ENCODE measurements at places on chromosomes 12 and 14. TPM values are rescaled to one million over a fixed set of nuclear protein-coding genes. Genes with fewer than 3 reads are reported as not detected.

Gene RAB3IP
- 2.8 TPM for total RNA-seq

Gene TUBA1B
- total RNA-seq, result 1,479 TPM

Gene SLC8A3
- total RNA-seq, result 0.33 TPM

Gene KCNC2
- total RNA-seq, result not detected

Gene PRH2
- not detected for total RNA-seq

Gene RPS6KA5
- total RNA-seq, result 1.6 TPM

Gene TESPA1
- total RNA-seq, result not detected

Gene ST8SIA1
- 2.2 TPM for total RNA-seq

Gene PDZRN4
- 0.07 TPM for total RNA-seq

Gene CLEC4C
- not detected for total RNA-seq

Gene RAB15
- 5.2 TPM for total RNA-seq

Gene NUAK1
- total RNA-seq, result 31.4 TPM

Gene ERC1
- total RNA-seq, result 42.3 TPM

Gene CISTR
- total RNA-seq, result not detected

Gene GLT1D1
- total RNA-seq, result not detected

Gene HSPA2
- total RNA-seq, result 23.3 TPM

Gene BCL2L2
- total RNA-seq, result 31.4 TPM

Gene ZNF891
- total RNA-seq, result 1.2 TPM

All from smooth muscle cell of the pulmonary artery (primary cell).